Stomach (tissue), 19 donors: ENCODE measurements at places on chromosomes 5 and 9. TPM values are rescaled to one million over a fixed set of nuclear protein-coding genes. Genes with fewer than 3 reads are reported as not detected.

The SV2C gene
- 1.3 TPM for total RNA-seq

The DEPDC1B gene
- 40.6 TPM for total RNA-seq

The PDE4D gene
- 99.5 TPM for total RNA-seq

The CD274 gene
- total RNA-seq, result 1.8 TPM

The GRIN1 gene
- total RNA-seq, result 0.55 TPM

The MARVELD2 gene
- total RNA-seq, result 20.9 TPM

The PAX5 gene
- total RNA-seq, result not detected

- DNase-seq, result no peak
These were observed 139.8 kb downstream of the MPDZ start for GRCh38 chr9:13139641-13140171.

GRCh38 chr5:38776149-38776896 lies 69.5 kb upstream of the OSMR start:
- no peak for DNase-seq
